ENCODE measurements at places on chromosomes 16 and 17.
A peak's percentile ranks its signal among the peaks of the same experiment; 100 is the strongest.

DNA sequence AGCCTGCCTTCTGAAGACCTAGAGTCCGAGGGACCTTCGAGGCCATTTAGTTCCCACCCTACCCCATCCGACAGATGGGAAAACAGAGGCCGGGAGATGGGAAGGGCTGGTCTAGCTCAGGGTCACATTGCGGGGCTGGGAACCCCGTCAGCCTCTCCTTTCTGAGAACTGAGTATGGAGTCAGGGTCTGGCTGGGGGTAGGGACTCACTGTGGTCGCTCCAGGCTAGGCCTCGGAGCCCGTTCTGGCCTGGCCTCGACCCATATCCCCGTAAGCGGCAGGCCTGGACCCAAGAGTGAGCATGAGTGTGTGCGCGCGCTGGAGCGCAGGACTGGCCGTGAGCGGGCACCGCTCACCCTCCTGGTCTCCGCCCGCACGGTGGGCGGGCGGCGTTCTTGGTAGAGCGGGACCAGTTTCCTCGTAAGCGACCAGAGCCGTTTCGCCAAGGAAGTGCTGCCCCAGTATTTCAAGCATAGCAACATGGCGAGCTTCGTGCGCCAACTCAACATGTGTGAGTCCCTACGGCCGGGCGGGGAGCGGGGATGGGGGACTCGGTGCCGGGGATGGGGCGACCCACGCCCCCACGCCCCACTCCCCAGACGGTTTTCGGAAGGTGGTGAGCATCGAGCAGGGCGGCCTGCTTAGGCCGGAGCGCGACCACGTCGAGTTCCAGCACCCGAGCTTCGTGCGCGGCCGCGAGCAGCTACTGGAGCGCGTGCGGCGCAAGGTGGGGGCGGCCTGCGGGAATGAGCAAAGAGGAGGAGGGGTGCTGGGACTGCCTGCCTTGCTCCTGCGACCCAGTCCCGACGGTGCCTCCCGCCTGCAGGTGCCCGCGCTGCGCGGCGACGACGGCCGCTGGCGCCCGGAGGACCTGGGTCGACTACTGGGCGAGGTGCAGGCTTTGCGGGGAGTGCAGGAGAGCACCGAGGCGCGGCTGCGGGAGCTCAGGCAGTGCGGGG lies 855 bp downstream of the HSF4 start:
- no peak for DNase-seq

- no peak for DNase-seq
These were observed 31.9 kb downstream of the PDIA2 start for GRCh38 chr16:314795-315299.

GRCh38 chr17:80101011-80101945 lies at the start of gene GAA:
TSS of gene GAA (plus strand) at chr17:80101581. CDS start at chr17:80104587, 3,006 bp downstream.
- peak; percentile 96 for DNase-seq

GRCh38 chr17:13727441-13728171 lies 125.9 kb upstream of the HS3ST3A1 start:
- no peak for DNase-seq

DNA sequence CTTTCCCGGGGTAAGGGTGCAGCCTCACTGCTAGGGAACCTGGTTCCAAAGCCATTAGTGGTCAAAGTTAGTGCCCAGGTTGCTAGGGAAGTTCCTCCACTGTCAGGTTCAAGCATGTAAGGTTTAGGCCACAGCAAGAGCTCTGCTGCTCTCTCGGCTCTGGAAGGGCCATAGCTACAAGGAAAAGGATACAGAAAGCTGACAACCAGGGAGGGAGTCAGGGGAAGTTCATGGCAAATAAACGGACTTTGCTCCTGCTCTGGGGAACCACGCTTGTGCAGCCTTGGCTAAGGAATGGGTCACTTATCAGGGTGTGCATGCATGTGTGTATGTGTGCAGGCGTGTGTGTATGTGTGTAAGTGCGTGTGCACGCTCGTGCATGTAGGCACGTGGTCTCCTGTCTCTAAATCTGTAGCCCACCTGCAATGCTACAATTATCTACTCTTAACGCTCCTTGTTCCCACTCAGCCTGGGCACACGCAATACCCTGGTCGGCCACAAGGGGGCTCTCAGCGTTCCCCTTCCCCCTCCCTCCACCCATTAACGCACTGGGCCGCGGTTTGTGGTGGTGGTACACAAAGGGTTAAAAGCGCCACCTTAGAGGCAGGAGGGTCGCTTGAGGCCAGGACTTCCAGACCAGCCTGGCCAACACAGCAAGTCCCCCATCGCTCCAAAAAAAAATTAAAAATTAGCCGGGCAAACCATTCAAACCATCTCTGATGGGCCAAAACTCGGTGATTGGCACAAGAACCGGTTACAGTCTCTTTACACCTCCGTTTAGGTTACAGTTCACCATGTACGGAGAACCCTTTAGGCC lies 48.4 kb upstream of the KDM8 start:
- DNase-seq, result peak; percentile 47

- no peak for DNase-seq
These were observed 17.3 kb upstream of the CLEC18B start for GRCh38 chr16:74438492-74438979.

- DNase-seq, result no peak
These were observed 954 bp downstream of the MYO1D start for GRCh38 chr17:32875923-32876416.

- DNase-seq, result no peak
These were observed 1.0 kb downstream of the KRT13 start for GRCh38 chr17:41504246-41504977.

GRCh38 chr17:31497994-31498826 lies 106.7 kb downstream of the RAB11FIP4 start:
- DNase-seq, result no peak

GRCh38 chr17:73281928-73282327 lies 20.2 kb upstream of the CPSF4L start:
- peak; percentile 70 for DNase-seq

GRCh38 chr16:73057291-73058210 lies 9.6 kb upstream of the ZFHX3 start:
- DNase-seq, result peak; percentile 54

DNA sequence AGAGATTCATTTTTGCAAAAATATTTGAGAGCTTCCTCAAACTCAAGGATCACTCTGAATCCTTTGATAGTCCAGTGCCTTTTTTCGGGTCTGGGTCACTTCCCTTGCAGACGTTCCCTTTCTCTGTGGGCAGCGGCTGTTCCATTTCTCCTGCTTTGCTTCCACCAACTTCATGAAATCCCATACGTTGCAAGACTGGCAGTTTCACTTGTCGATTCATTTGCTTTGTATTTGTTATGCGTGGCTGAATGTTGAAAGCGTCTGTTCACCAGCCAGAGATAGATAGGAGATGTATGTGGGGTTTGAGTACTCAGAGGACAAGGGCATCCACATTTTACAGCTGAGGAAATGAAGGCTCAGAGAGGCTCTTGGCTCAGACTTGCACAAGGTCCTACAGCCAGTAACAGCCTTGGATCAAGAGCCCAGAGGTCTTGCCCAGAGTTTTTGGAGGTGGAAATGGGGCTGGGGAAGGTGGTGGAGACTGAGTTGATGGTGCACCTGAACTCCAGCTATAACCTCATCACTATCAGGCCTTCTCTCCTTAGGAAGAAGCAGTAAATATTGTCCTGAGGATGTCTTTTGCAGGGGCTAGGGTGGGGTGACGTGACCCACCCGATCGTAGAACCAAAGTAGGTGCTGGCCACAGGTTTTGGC lies 1.3 kb upstream of the CCDC102A start:
- DNase-seq, result peak; percentile 3

DNA sequence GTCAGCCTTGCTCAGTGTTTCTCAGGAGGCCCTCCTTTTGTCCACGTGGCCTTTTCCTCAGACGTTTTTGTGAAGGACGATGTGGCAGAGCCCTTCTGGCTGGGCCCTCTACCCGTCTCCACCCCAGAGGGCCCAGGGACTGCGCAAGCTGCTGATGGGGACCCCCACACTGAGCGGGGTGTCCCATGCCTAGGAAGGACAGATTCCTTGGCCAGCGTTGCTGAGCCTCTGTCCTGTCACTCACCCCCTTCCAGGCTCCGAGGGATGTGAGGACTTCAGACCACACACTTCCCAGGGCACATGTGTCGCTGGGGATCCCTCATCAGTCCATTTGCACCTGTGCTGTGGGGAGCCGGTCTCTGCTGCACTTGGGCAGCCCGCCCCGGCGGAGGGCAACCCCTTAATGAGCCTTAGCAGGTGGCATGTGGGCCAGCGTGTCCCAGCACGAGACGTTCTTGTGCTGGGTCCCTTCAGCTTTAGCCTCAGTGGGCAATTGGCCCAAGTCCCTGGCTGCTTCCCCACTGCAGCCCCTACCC lies 48.3 kb downstream of the NT5M start:
- DNase-seq, result no peak

- DNase-seq, result no peak
These were observed 25.2 kb downstream of the HLF start for GRCh38 chr17:55289978-55290377.

GRCh38 chr17:65634533-65634932 lies 73.1 kb upstream of the AXIN2 start:
- peak; percentile 77 for DNase-seq

DNA sequence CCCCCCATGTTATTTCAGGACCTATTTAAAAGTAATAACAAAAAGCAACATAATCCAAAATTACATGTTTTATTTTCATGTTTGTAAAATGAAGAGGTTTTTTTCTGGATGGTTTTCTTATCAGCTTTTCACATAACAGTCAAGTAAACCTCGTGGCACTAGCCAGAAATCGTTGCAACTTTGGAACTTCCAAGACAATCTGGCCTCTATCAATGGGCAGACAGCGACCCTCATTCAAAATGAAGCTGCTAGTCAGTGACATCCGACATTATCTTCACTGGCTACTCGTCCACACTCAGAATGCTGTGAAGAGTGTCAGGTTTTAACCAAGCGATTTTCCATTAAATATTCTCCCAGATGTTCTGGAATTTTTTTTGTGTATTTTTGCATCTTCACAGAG lies 22.7 kb downstream of the ZNF652 start:
- no peak for DNase-seq

- DNase-seq, result peak; percentile 69
These were observed 7.1 kb upstream of the IL32 start for GRCh38 chr16:3058139-3059030.

DNA sequence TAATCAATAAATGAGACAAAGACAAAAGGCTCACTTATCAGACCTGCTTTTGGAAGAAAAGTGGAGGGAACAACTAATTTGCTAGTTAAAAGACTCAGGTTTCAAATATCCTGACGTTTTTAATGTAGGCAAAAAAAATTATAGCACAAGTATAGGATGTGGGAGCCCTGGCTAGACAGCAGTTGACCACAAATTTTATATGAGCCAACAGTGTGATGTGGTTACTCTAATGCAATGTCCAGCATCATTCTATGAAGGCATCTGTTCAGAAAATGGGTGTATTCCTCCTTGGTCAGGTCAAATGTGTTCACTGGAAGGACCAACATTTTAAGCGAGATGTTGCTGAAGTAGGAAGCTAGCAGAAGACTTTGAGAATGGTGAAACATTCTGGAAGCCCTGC lies 237.4 kb downstream of the MAP2K6 start:
- DNase-seq, result no peak

DNA sequence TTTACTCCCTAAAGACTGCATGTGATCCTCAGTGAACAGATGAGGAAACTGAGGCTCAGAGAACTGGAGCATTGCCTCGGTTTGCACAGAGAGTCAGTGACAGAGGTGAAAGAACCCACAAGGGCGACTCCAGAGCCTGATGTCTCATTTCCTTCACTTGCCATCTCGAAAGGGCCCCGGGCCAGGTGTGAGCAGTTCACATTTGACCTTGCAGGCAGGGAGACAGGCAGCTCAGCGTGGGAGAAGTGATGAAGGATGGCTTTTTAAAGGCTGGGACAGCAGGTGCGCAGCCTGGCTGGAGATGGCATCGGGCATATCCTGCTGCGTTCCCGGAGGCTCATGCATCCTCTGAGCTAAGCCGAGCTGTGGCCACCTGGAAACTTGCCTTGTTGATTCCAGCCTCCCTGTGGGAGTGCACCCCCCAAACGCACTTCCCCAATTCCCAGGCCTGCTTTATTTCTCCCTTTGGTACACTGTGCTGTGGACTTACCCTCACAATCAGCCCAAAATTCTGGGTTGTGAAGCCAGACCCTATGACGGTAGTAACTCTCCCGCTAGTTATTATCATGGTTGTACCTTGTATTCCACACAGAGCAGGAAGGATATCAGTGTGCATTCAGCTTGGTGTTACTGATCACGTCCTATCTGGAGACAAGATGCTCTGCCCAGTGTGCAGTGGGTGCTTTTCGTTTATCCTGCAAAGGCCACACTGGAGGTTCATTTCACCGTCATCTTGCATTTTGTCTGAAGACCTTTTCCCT lies 753.2 kb upstream of the EEF2KMT start:
- DNase-seq, result peak; percentile 77

DNA sequence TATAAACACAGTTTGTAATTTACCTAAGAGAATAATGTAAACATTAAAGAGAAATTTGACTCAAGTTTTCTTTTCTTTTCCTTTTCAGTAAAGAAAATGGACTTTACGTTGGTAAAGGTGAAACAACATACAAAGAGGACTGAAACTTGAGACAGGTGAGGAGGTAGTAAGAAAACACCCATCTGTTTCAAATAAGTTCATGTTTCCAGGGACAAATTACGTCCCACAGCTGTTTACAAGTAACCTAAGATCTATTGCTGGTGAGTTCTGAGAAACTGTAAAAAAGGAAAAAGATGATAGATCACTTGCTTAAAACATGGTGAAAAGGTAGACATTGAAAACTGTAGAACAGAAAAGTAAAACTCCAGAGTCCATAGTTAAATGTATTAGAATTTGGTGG lies 4.8 kb upstream of the ABCA5 start:
- DNase-seq, result no peak

GRCh38 chr16:53960954-53961616 lies 257.1 kb downstream of the FTO start:
- DNase-seq, result peak; percentile 50

GRCh38 chr17:31089471-31089870 lies 5.3 kb upstream of the NF1 start:
- no peak for DNase-seq

DNA sequence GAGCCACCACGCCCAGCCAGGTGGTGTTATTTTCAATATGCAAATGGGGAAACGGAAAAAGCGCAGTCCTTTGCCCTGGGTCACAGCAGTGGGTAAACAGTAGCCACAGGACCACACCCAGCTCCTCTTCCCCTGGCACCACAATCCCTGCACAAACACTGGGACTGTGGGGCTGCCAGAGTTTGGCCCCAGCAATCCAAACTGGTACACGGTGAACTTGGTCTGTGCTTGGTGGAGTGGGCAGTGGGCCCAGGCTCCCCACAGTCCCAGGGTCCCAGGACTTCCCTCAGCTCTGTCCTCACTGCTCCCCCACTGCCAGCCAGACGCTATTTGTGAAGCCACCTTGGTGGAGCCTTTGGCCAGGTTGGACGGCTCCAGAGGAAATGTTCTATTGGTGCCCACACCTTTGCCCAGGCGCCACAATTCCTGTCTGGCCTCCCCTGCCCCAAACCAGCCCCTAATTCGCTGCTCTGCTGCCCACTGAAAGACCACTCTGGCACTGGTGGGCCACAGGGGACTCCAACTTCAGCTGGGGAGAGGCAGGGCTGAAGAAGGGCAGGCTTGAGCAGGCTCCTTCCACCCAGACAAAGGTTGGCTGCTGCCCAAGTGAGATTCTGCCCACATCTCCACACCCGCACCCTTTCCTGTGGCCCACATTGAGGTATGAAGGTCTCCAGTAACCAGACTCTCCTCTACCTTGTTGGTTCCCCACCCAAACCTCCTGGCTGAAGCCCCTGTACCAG lies 2.1 kb downstream of the CHAD start:
- peak; percentile 90 for DNase-seq

DNA sequence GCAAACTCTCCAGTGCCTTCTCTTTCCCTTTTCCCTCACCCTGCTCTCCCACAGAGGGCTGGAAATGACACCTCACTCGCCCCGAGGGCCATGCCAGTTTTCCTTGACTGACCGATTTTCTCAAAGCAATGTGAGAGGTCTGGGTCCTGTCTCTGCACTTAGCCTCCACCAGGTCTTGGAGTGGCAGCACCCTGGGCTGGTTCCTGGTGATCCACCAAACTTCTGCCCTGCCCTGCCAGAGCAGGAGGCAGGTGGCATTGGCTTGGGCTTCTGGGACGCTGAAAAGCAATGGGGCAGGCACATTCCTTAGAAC lies 97.5 kb downstream of the RAB11FIP4 start:
- DNase-seq, result peak; percentile 52

All from NCI-H69 (cell line).